Head of caudate nucleus (tissue), 42 donors: ENCODE measurements at places on chromosomes 7 and 10.
A peak's percentile ranks its signal among the peaks of the same experiment; 100 is the strongest.

- peak; percentile 40 for DNase-seq
These were observed 87.1 kb upstream of the CTTNBP2 start for GRCh38 chr7:117960351-117960750.

GRCh38 chr7:137343281-137343841 is at the start of gene PTN:
PTN (minus strand) TSS chr7:137343733; CDS start chr7:137254973, 88,760 bp downstream.
- DNase-seq, result peak; percentile 40

- no peak for DNase-seq
These were observed 41.7 kb downstream of the AKR1E2 start for GRCh38 chr10:4867520-4868356.

- no peak for DNase-seq
These were observed 83.9 kb downstream of the CHN2 start for GRCh38 chr7:29278337-29279069.

DNA sequence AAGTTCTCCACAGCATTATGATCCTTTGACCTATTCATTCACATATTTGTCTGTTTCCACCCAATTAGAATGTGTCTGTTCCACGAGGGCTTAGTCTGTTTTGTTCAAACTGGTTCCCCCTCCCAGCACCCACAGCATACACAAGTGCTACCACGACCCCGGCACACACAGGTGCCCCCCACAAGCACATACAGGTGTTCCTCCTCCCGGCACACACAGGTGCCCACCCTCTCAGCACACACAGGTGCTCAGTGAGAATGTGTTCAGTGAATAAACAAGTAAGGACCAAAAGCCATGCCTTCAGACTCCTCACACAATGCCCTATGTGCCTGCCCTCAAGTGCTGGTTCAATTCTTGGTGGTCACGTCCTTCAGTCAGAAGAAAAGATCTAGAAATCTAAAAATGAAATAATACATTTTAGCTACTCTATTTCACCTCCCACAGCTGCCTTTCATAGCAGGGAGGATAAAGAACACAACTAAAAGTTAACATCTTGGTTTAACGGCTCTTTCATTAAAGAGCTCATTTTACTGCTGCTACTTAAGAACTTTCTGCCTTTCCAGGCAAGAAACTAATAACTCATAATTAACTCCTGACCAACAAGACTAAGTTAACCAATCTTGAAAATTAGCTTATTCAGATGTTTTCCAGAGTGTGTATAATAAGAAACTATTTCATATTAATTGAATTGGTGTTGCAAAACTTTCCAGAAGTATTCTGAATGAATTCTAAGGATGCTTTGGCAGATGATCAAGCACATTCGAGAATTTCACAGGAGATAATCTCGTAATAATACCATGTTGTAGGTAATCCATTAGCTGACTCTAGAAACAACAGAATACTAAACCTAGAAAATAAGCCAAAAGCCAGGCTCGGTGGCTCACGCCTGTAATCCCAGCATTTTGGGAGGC is 2.3 kb downstream of the DNMBP start:
- DNase-seq, result no peak

- no peak for DNase-seq
These were observed 85.6 kb upstream of the KDM7A start for GRCh38 chr7:140262242-140262903.

DNA sequence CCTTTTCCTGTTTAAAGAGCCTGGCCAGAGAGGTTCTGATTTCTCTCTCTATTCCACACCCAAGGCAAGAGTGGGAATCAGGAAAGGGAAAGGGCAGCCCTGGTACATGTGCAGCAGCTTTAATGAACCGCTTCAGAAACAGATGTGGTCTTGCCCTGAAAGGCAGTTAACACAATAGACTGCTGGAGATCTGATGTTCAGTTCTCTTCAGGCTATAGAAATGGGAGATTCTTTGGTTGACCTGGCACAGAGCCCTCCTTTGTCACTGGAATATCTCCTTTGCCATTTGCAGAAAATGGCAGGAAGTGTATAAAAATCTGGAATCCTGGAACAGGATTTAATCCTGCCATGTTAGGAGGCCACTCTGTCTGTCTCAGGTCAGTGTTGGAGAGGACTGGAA is 36.3 kb upstream of the EXOC6 start:
- DNase-seq, result no peak

DNA sequence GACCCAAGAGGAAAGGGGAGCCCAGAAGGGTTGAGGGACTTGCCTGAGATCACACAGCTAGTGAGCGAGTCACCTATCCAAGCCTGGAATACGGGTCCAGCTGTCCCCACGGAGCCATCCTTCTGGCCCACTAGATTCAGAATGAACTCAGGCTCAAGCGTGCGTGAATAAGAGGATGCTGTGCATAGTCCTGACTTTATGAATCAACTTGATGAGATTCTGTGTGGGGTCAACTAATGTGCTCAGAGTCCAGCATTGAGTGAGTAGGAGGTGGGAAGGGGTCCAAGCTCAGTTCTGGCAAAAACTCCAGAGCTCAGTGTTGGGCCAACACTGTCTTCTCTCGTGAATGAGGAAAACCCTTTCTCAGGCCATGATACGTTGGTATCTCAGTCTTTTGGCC is 41.4 kb downstream of the CAMK1D start:
- no peak for DNase-seq

DNA sequence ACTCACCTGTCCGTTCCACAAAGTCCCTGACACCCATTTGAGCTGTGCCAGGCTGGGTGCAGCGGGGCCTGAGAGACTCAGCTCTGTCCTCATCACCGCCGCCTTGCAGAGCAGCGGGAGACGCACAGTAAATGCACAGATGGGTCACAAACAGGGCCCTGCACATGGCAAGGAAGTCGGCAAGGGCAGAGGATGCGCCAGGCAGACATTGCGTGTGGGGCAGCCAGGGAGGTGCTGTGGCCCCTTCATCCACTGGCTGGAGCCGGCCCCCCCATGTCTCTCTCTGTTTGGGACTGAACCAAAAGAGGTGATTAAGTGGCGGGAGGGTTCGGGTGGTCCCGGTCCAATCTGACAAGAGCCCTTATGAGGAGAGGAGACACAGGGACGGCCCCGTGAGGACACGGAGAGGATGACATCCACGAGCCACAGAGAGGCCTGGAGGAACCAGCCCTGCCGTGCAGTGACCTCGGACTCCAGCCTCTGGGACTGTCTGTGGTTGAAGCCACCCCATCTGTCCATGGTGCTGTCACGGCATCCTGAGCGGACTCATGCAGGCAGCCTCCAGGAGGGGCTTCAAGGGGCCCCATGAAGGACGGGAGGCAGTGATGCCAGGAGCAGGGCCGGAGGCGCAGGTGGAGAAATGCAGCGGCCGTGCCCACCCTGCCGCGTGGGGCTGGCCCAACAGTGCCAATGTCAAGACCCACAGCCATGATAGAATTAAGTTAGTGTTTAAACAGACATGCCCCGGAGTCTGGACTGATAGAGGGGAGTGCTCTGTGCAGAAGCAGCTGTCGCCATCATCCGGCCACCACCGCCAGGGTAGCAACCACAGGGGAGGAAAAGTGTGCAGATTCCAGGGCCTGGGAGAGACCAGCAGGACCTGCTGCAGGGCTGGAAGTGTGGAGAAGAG is 28.4 kb upstream of the FOXL3 start:
- no peak for DNase-seq

DNA sequence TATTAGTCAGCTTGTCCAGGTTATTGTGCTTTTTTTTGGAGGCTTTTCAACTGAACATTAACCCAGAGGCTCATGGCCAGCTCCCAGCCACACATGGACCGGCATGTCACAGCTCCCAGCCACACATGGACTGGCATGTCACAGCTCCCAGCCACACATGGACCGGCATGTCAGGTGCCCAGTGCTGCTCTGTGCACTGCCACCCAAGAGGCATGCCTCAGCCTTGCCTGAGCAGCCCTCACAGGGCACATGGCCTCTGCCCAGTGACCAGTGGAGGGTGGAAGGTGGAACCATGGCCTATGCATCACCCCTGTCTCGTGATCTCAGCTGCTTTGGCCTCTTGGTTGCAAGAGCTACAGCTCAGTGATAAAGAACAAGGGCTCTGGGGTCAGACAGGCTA is 119.8 kb downstream of the OAT start:
- no peak for DNase-seq

DNA sequence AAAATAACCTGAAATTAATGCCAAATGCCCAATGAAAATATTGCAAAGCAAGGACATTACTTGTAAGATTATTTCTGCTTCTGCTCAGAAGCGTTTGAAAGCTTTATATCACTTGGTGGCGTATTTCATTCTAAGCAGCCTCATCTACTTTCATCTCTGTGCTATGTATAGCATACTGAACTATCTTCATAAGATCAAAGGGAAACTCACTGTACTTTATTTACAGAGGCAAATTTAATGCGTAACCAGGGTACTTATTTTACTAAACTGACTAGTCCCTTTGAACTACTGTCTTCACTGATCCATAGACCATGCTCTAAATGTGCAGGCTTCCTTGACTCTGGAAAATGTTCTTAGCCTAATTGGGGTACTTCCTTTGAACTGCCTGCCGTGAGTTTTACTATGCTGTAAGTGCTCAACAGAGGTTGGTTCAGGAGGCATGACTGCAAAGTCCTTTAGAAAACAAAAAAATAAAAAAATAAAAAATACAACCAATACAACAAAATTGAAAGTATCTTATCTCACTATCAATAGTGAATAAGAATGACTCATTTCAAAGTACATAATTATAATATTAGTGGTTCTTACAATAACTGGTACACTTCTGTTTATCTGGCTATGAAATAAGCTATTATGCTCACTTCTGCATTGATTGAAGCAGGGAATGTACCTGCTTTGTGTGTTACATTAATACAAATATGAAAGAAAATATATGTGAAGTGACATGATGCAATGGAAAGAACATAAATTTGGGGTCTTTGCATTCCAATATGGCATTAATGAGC is 41.0 kb upstream of the TSPAN12 start:
- DNase-seq, result no peak

GRCh38 chr7:77980087-77980713 is 181.6 kb downstream of the PHTF2 start:
- no peak for DNase-seq

DNA sequence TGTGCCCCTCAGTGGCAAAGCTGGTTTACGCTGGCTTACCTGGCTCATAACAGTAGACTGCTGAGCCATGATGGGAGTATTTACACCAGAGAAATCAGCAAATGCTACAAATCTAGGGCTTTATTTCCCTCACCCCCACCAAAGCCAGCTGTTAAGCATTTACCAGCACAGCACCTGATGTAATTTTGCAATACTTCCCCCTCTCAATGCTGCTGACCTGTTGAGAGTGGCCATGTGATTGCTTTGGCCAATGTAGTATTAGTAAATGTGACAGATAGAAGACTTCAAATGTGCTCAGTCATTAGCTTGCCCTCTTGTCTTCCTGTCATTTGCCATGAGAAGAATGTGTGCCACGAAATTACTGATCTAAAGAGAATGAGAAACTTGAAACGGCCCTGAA is 46.6 kb downstream of the HERPUD2 start:
- DNase-seq, result no peak

- no peak for DNase-seq
These were observed 356.4 kb downstream of the GALNT17 start for GRCh38 chr7:71488308-71488707.

DNA sequence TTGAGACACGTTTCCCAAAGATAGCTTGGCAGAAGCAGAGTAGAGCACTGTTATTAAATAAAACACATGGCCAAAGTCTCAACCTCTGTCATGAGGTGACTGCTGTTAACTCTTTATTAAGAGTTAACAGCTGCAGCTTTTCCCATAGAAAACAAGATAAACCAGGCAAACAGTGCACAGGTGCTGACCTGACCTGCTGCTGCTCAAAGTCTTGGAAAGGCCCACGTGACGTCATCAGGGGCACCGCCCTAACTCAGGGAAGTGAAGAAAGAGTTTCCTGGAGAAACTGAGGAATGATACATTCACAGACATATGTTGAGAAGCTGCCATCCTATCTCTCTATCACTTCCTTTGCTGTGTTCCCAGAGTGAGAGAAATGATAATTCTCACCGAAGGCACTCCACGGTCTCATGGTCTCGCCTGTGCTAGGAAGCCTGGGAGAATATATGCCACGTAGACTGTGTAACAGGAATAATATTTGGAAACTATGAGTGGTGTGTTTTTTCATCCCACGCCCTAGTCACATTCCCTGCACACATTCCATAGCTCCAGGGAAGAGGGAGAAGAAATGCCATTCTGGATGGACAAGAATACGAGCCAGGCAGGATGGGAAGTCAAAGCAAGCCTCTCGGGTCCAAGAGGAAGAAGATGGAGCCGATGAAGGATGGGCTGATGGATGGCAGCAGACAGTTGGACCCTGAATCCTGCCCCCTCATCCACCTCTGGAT is 146.2 kb upstream of the NFE2L3 start:
- DNase-seq, result no peak

DNA sequence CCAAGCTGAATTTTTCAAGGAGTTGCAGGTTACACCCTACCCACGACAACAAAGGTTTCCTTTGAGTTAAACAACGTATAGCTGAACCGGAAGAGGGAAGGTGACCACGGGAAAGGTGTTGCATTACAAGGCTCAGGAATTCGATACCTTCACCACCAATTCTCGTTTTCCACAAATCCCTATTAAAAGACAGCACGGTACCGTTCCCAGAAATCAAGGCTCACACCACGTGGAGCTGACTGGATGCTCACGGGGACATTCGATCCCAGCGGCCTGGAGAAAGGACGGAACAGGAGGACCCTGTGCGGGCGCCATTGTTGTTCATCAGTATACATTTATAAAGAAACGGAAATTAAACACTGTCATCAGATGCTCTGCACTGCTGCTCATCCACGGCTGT is 56.4 kb downstream of the CTBP2 start:
- no peak for DNase-seq

DNA sequence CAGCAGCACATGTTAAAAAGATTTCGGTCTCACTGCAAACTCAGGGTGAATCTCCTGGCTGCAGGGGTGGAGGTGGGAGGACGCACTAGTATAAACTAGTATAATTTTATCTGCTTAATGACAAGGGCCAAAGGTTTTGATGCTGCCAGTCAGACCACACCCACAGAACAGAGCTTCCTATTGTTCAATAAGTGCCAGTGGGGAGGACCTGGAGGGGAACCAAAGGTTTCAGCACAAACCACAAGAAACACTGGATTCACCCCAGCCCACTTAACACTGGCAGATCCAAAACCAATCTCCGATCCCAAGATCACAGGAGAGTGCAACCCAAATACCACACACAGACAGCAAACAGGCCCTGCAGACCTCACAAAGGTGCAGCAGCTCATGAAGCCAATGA is 6.6 kb downstream of the VOPP1 start:
- DNase-seq, result no peak

GRCh38 chr7:38702002-38702535 is 70.9 kb upstream of the AMPH start:
- DNase-seq, result no peak

DNA sequence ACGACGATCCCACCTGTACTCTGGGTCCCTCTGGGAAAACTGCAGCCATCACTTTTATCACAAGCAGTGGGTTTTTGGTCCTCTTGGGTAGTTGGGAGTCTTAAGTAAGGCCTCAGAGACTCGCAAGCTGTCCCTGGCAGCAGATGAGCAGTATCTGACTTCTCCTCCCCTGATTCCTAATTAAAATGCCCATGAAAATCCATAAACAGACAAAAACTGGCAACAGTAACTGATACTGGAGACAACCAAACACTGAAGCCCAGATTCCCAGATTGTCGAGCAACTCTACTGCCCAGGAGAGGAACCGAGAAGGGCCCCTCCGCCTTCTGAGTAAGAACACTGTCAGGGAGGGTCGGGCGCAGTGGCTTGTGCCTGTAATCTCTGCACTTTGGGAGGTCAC is 333.8 kb downstream of the CALN1 start:
- DNase-seq, result no peak
